ENCODE measurements at places on chromosomes 1 and 21. TPM values are rescaled to one million over a fixed set of nuclear protein-coding genes. Genes with fewer than 3 reads are reported as not detected.

Gene FAM20B
- 35.4 TPM for total RNA-seq

Gene KRTAP19-1
- not detected for total RNA-seq

Gene MNDA
- not detected for total RNA-seq

Gene FMO2
- total RNA-seq, result not detected

Gene OSCP1
- 3.2 TPM for total RNA-seq

DNA sequence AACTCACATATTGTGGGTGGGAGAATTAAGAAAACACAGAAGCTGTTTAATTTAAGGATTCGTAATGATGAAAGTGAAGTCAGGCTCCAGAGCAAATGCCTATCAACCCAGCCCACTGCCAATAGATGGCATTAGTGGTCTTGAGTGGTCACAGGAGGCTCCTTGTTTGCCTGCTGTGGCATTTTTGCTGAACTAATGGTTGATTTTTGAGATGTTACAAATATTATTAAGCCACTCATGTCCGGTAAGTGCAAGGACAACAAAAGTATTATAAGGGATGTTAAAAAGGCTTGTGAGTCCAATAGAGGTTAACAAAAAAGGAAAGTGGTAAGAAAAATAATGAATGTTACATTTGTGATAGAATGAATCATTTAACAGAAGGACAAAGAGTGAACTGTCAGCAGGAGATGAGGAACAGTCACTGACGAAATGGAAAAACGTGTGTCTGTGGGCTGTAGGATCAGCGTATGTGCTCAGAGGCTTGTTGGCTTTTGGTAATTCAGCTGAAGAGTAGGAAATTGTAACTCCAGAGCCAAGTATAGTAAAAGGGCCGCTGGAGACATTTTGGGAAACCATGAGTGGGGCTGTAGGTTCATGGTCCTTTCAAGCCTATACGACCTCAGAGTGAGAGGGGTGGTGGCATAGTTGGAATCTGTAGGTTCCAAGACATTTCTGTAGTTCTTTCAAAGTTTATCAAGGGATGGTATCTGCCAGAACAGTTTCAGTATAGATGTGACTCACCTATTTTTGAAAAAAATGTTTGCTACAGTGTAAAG lies 11.2 kb downstream of the SFT2D2 start:
- H3K27ac ChIP-seq, result no peak overlapping the region
- H3K4me3 ChIP-seq, result no peak overlapping the region
- no peaks in the 10 kb centered on the region for H3K4me1 ChIP-seq
- no peak for DNase-seq
- H3K36me3 ChIP-seq, result peaks cover 57% of the 10 kb centered on the region

DNA sequence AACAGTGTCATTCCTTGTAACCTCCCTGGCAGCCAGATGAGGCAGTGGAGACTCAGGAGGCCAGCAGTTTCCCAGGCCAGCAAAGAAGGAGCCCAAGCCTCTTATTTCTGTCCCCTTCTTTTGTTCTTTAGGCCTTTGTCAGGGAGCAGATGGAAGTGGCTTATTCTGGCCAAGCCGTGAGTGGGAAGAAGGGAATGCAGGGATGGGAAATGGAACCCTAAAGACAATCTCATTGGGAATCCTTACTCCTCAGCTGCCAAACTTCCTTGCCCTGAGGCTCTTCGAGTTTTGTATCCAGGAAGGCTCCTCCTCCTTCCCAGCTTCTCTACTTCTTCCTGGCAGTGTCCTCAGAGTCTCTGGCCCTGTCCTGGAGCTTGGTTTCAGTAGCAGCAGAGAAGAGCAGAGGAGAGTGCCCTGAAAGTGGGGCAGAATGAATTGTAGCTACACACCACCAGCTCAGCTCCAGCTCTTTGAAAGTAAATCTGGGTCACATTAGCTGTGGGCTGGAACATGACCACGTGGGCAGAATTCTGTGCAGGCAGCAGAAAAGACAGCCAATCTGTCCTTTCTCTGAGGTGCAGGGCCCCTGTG lies 63.9 kb downstream of the NDUFS5 start:
- H3K27me3 ChIP-seq, result no peaks in the 10 kb centered on the region
- no peak for DNase-seq
- H3K4me3 ChIP-seq, result no peak overlapping the region
- H3K36me3 ChIP-seq, result peaks cover 6% of the 10 kb centered on the region
- no peaks in the 10 kb centered on the region for H3K4me1 ChIP-seq

GRCh38 chr1:104195395-104195794 lies 445.7 kb downstream of the AMY1C start:
- H3K4me1 ChIP-seq, result no peaks in the 10 kb centered on the region
- H3K36me3 ChIP-seq, result 0 out of 3 replicates have a peak, but pooled peaks cover 2% of the 10 kb centered on the region
- no peak overlapping the region for H3K27ac ChIP-seq
- no peak overlapping the region for H3K4me3 ChIP-seq
- DNase-seq, result no peak

DNA sequence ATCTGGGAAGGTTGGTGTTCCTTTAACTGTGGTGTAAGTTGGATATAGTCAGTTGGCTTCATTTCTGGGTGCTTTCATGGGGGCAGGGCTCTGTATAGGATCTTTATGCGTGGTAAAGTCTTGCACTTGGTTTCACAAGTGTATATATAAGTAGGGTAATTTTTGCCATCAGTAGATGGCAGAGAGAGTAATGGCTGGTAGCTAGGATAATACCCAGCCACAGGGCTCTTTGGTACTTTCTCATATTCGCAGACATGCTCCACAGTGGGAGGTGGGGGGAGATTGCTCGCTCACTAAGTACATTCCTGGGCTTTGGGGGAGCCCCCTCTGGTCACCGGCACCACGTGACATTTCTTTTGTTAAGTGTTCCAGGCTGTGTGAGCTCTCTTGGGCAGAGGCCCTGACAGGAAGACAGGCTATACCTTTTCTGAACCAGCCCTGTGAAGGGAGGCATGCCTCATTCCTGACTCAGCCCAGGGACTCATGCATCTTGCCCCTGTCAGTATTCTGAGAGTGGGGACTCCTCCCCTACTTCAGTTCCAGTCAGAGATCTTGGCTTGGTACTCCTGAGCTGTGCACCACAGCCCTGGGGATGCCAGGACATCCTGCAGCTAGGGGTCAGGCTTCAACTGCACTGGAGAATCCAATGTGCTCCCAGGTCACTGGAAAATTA lies 37.6 kb downstream of the FCRL2 start:
- no peaks in the 10 kb centered on the region for H3K4me1 ChIP-seq
- H3K36me3 ChIP-seq, result no peaks in the 10 kb centered on the region
- H3K4me3 ChIP-seq, result no peak overlapping the region
- H3K27ac ChIP-seq, result no peak overlapping the region
- DNase-seq, result peak; percentile 61

DNA sequence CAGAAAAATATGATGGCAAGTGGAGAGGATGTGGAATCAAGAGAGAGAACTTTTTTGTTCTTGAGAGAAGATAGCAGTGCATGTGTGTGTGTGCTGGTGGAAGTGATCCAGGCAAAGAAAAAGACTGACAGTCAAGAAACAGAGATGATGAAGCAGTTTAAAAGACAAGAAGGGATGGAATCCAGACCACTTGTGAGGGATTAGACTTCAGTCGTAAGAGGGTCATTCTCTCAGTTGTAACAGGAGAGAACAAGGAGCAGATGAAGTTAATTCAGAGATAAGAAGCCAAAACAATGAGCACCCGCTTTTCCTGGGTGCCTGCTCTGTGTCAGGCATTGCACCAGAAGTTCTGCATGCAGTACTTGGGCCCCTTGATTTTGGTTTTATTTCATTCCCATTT lies 76.6 kb downstream of the RNF220 start:
- H3K27ac ChIP-seq, result no peak overlapping the region
- no peaks in the 10 kb centered on the region for H3K27me3 ChIP-seq
- no peak overlapping the region for H3K4me3 ChIP-seq
- no peak for DNase-seq
- H3K4me1 ChIP-seq, result peaks cover 10% of the 10 kb centered on the region

GRCh38 chr21:31733551-31734149 lies 1.7 kb upstream of the SCAF4 start:
- DNase-seq, result no peak
- no peak overlapping the region for H3K27ac ChIP-seq
- no peaks in the 10 kb centered on the region for H3K27me3 ChIP-seq
- H3K4me1 ChIP-seq, result peaks cover 2% of the 10 kb centered on the region
- H3K4me3 ChIP-seq, result no peak overlapping the region

DNA sequence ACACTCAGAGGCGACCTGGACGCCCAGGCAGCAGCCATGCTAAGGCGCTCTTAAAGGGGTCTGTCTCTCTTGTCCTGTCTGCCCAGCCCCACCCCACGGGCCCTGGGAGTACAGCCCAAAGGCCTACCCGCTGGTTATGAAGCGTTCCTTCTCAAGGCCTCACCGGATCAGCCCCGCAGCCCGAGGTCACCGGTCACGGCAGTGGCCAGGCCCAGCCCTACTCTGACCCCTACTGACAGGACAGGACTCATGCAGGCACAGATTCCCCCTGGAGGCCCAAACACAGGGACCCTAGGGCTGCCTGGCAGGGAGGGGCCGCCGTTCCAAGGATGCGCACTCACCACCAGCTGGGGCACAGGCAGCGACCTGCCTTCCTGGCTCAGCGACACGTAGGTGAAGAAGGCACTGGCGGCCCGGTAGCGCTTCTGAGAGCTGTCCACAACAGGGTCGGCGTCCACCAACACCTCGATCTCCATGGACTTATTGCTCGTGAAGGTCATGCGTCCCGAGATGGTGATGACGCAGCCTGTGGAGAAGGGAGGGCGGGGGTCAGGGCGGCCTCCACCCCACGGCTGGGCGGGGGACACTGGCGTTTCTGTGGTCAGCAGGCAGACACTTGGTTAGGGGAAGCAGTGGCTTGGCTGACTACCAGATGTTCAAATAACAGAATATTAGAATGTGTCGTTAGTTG lies 20.0 kb upstream of the GPR153 start:
- peaks cover 10% of the 10 kb centered on the region for H3K36me3 ChIP-seq
- no peaks in the 10 kb centered on the region for H3K27me3 ChIP-seq
- no peaks in the 10 kb centered on the region for H3K4me1 ChIP-seq
- DNase-seq, result peak; percentile 84
- no peak overlapping the region for H3K4me3 ChIP-seq

GRCh38 chr1:213438339-213438738 lies 387.3 kb downstream of the RPS6KC1 start:
- DNase-seq, result no peak
- no peak overlapping the region for H3K27ac ChIP-seq
- no peaks in the 10 kb centered on the region for H3K36me3 ChIP-seq

DNA sequence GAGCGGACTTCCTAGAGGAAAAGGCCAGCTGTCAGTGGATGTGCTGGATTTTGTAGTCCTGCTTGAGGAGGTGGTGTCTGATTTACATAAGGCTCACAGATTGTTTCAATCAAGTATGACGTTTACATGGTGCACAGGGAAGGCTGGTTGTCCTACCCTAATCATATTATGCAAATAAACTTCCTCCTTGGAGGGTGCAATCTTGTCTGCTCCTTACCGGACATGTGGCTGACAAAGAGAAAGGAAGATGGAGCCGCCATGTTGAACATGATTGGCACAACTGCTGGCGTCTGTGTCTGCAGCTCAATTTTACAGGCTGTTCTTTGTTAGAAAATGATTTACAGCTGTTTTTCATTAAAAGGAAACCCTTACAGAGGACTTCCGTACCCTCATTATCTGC lies 1656.1 kb downstream of the KCNT2 start:
- H3K4me3 ChIP-seq, result no peak overlapping the region
- no peaks in the 10 kb centered on the region for H3K27me3 ChIP-seq
- no peak overlapping the region for H3K27ac ChIP-seq
- DNase-seq, result no peak
- H3K4me1 ChIP-seq, result no peaks in the 10 kb centered on the region
- no peaks in the 10 kb centered on the region for H3K36me3 ChIP-seq

DNA sequence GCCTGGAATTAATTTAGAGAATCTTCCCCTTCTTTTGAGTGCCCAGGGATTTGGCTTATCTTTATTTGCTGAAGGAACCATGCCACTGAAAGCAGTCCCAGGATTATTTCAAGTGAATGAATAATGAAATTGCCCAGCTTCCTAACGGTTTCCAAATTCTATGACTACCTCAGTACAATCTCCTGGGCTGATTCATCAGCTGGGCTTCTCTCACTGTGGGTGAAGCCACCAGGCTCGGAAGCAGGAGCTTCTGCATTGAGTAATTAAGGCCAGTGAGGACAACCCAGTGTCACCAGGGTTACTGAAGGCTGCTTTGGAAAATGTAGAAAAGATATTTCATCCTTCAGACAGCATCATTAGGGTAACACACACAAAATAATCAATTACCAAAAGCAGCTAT lies 169.8 kb downstream of the DAB1 start:
- H3K27me3 ChIP-seq, result no peaks in the 10 kb centered on the region
- no peak overlapping the region for H3K4me3 ChIP-seq
- H3K36me3 ChIP-seq, result peaks cover 4% of the 10 kb centered on the region
- DNase-seq, result no peak
- no peaks in the 10 kb centered on the region for H3K4me1 ChIP-seq
- no peak overlapping the region for H3K27ac ChIP-seq

DNA sequence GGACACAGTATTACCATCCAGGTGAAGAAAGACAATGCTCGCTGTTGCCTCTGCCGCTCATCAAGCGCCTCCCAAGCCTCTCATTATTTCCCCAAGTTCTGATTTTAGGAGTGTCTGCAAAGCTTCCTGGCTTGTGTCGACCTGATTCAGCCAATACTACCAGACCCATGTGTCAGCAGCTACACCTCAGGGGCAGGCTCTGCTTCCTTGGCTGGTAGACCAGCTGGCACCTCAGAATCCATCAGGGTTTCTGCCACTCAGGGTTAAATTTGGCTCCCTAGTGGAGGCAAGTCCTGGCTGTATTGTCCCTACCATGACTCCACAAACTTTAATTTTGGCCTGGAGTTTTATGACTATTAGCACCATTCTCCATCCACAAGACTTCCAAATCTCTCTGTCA lies 35.4 kb downstream of the SUSD4 start:
- H3K27me3 ChIP-seq, result no peaks in the 10 kb centered on the region
- H3K27ac ChIP-seq, result no peak overlapping the region
- DNase-seq, result no peak
- H3K4me1 ChIP-seq, result no peaks in the 10 kb centered on the region

DNA sequence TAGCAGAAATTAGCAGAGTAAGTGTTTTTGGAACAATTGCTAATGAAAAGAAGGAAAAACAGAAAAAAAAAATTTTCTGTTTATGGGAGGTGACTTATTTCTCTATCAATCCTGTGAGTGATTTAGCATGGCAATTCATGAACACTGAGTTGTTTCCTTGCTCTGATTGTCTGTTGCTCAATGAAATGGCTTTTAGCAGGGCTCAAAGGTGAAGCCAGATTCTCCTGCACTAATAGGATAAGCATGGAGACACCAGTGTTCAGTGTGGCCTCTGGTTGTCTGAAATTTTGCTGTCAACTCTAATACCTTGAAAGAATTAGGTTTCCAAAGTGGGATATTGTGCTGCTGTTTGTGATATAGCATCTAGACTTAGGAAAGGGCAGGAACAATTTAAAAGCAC lies 15.8 kb downstream of the TRIM45 start:
- H3K4me1 ChIP-seq, result no peaks in the 10 kb centered on the region
- H3K36me3 ChIP-seq, result peaks cover 27% of the 10 kb centered on the region
- H3K27ac ChIP-seq, result no peak overlapping the region
- no peak for DNase-seq
- no peak overlapping the region for H3K4me3 ChIP-seq

GRCh38 chr1:8182034-8182761 lies 135.7 kb upstream of the SLC45A1 start:
- no peaks in the 10 kb centered on the region for H3K27me3 ChIP-seq
- no peaks in the 10 kb centered on the region for H3K4me1 ChIP-seq
- H3K36me3 ChIP-seq, result no peaks in the 10 kb centered on the region
- H3K27ac ChIP-seq, result no peak overlapping the region
- no peak overlapping the region for H3K4me3 ChIP-seq

GRCh38 chr1:205597691-205598314 lies 34.0 kb downstream of the ELK4 start:
- H3K4me1 ChIP-seq, result no peaks in the 10 kb centered on the region
- no peak for DNase-seq
- H3K36me3 ChIP-seq, result peaks cover 5% of the 10 kb centered on the region
- no peak overlapping the region for H3K4me3 ChIP-seq

GRCh38 chr1:72009173-72010093 lies 272.9 kb downstream of the NEGR1 start:
- H3K36me3 ChIP-seq, result no peaks in the 10 kb centered on the region
- DNase-seq, result no peak
- H3K4me1 ChIP-seq, result no peaks in the 10 kb centered on the region

Data from H9 (cell line).